GM18507 (cell line): ENCODE measurements at places on chromosomes 6 and 20.

- DNase-seq, result no peak
Measured at GRCh38 chr6:73943930-73944652, 248.1 kb downstream of the CD109 start.

GRCh38 chr6:103578115-103578514 is 1281.6 kb downstream of the HACE1 start:
- no peak for DNase-seq

DNA sequence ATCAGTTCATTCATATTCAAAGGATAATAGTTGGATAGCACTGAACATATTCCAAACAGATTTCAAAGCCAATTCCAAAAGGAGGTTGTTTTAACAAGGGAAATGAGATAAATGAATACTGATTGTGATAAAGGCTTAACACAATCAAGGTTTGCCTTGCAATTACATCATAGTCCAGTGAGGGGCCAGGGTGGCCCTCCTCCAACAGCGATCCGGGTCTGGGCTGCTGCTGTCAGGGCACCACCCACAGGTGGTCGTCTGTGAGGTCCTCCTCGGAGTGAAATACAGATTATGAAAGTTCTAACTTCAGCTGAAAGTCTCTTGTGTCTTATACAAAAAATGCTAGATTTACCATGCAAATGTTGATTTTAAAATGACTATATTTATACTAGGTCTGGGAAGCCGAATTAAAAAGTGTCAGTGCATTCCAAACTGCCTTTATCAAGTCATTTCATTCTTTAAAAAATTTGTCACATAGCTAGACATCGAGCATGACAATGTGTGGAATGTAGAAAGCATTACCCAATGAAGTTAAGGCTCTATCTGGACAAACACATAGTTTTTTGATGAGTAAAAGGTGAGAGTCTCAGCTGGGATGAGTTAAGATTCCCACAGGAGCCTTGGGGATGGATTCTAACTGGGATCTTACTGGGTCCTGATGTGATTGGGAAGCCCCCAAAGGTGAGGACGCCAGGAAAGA is 65.9 kb upstream of the SLC22A23 start:
- DNase-seq, result no peak

DNA sequence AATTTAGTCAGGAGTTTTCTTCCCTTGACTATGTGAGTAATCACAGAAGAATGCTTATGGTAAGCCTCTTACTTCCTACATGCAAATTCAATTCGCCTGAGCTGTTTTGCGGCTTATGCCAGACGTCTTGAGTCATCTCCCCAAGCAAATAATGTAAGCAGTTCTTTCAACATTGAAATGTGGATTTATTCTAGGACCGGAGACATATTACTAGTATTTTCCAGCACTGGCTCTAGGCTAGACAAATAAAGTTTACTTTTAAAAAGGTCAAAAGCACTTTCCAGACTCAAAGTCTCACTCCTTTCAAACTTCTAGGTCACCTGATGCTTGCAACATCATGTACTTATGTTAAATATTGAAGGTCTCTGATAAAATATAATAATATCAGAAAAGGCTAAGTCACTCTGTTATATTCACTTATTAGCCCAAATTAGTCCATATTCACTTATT is 38.1 kb upstream of the NOX3 start:
- peak; percentile 7 for DNase-seq

GRCh38 chr6:15948930-15949900 is 179.7 kb upstream of the MYLIP start:
- DNase-seq, result no peak

GRCh38 chr6:25197111-25197510 is 82.1 kb upstream of the CARMIL1 start:
- no peak for DNase-seq

GRCh38 chr6:137970368-137970767 is 103.3 kb downstream of the TNFAIP3 start:
- no peak for DNase-seq

DNA sequence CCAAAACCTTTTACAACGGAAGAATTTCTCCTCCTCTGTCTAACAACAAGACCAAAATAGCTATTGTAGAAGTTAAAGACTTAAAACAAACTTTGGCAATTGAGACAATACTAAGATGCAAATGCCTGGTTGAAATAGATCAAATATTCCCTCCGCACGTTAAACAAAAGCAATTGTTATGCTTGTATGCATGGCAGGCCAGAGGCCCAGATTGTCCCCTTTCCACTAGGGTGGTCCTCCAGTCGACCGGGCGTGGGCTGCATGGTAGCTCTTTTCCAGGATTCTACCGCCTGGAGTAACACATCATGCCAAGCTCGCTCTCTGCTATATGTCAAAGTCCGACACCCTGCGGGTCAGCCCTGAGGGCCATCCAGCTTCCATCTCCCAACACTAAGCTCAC is 234.7 kb downstream of the RNGTT start:
- no peak for DNase-seq

DNA sequence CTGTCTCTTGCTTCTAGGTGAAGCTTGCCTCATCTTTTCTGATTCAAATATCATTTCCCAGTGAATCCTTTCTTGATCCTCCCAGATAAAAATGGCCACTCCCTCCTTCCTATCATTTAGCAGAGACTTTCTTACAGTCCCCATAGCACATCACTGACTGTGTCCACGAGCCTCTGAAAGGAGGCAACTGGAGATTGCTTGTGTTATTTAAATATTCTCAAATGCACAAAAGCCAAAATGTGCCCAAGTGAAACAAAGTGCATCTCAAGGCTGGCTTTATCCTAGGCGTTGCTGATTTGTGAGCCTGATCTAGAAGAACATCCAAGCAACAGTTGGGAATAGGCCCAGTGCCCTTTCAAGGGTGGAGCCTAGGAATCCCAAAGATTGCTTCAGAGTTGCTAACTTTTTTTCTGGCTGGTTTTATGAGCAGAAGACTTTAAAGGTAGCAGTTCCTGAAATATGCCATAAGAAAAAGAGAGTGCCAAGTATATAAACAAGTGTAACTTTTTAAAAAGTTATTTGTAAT is 393.6 kb downstream of the CD83 start:
- DNase-seq, result no peak

DNA sequence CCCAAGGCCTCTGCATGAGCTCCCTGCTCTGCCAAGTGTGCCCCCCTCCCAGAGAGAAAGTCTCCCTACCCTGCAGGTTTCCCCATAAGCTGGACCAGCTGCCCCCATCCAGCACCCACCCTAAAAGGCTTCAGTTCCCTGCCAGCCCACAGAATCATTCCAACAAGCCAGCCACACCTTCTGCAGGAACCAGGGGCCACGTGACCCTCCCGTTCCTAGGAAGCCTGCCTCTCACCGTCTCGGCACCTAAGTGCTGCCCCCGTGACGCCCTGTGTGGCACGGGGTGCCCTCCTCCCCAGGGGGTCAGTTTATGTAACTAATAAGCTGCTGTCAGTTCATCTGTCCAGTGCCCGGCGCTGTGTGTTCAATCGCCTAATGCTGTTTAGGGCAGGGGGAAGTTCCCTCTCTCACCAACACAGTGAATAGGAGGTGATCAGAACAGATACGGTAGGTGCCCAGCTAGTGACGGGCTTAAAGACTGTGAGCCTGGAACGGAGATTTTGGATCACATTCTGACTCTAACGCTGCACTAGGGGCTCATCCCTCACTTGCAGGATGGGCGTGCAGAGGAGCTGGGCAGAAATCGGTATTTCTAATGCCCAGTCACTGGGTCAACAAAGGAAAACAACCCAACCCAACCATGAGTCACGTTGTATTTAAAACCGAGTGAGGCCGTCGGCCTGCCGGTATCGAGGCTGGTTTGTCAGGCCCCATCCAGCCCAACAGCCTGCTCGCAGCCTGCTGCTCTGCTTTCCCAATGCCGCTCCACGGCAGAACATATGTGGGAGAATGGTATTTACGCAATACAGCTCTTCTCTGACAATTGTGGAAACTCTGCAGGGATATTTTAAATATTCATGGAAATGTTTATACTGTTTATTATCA is 56.0 kb downstream of the RAMACL start:
- no peak for DNase-seq

GRCh38 chr20:14441201-14441600 is 103.8 kb upstream of the FLRT3 start:
- DNase-seq, result no peak

DNA sequence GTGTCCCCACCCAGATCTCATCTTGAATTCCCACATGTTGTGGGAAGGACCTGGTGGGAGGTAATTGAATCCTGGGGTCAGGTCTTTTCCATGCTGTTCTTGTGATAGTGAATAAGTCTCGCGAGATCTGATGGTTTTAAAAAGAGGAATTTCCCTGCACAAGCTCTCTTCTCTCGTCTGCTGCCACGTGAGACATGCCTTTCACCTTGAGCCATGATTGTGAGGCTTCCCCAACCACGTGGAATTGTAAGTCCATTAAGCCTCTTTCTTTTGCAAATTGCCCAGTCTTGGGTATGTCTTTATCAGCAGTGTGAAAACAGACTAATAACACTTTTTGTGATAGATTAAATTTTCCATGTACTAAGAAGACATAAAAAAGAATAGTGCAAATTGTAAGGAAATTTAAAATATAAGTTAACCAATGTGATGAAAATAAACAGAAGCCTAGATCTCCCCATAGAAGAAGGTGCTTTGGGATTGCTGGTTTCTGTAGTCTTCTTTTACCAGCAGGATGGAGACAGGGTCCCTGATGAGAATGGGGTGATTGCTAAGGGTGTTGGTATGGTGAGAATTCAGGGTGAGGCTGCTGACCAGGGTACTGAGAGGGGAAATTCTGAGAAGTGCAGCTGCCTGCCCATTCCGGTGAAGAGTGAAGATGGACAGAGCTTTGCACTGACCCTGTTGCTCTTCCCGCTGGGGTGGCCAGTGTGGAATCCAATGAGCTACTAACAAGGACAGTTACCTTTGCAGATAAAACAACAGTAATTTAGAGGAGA is 50.7 kb downstream of the BMP2 start:
- DNase-seq, result no peak

- no peak for DNase-seq
Measured at GRCh38 chr6:45685076-45685475, 307.3 kb upstream of the SUPT3H start.

DNA sequence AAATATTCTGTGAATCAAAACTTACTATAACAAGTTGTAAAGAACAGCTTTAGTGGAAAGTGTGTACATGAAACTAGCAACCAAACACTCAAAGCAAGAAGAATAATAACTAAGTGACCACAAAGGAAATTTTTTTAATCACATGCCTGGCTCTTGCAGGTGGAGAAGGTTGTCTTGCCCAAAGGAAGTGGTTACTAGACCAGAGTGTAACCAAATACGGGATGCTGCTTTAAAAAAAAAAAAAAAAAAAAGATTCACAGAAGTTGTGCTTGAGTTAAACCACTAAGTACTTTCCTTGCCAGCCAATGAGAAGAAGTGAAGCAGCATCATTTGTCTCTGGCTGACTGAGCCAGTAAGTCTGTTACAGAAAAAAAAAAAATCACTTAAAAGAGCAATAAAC is 19.1 kb upstream of the HLA-DQB1 start:
- peak; percentile 30 for DNase-seq

DNA sequence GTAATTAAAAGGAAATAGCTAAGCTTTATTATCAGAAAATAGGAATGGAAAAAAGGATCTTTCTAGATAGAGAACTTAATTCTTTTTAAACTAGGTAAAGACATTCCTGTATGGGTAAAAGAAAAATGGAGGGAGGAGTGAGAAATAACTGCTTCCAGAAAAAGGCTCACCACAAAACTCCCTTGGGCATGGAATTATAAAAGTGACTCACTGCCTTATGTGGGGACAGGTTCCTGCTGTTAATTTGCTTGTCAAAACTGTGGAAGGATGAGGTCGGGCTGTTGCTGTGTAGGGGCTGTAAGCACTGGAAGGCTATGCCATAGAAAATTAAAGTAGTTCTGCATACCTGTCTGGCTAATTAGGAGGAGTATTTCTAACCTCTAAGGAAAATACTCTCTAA is 158.7 kb downstream of the UBE3D start:
- no peak for DNase-seq

GRCh38 chr20:31260326-31260932 is 3.0 kb downstream of the DEFB115 start:
- no peak for DNase-seq

- no peak for DNase-seq
Measured at GRCh38 chr6:166611631-166612030, 15.4 kb downstream of the RPS6KA2 start.

DNA sequence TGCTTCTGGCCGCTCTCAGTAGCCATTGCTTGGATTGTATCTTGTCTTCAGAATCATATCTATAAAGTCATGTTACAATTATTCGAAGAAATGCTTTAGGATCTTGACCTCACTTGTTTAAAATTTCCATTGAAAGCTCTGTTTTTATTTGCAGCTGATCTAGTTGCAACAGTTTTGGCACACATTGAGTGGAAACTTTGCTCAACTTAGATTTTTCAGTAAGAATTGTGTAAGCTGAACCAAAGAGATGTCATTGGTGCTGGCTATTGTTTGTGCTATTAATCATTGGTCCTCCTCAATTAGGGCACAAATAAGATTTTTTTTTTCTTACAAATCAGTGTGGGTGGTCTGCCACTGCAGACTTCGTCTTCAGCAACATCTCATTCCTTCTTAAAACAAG is 649.2 kb downstream of the MMUT start:
- DNase-seq, result no peak

DNA sequence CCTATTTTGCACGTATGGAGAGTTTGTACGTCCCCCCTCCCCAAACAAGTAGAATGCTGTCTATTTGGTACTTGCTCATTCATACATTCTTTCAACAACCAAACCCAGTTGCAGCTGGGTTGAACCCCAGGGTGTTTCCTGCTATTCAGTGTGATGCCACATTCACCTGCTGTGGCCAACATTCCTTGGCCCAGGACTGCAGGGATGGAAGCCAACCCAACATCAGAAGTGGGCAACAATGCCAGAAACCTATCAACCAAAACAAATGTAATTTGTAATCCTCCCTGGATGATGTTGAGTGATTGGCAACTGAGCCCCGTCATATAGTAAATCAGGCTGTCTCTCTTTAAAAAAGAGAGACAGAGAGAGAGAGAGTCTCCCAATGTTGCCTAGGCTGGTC is 8.9 kb downstream of the NT5E start:
- no peak for DNase-seq

GRCh38 chr6:100479179-100480035 is 14.7 kb upstream of the SIM1 start:
- no peak for DNase-seq

GRCh38 chr6:146587459-146587858 is 11.3 kb upstream of the ADGB start:
- no peak for DNase-seq

DNA sequence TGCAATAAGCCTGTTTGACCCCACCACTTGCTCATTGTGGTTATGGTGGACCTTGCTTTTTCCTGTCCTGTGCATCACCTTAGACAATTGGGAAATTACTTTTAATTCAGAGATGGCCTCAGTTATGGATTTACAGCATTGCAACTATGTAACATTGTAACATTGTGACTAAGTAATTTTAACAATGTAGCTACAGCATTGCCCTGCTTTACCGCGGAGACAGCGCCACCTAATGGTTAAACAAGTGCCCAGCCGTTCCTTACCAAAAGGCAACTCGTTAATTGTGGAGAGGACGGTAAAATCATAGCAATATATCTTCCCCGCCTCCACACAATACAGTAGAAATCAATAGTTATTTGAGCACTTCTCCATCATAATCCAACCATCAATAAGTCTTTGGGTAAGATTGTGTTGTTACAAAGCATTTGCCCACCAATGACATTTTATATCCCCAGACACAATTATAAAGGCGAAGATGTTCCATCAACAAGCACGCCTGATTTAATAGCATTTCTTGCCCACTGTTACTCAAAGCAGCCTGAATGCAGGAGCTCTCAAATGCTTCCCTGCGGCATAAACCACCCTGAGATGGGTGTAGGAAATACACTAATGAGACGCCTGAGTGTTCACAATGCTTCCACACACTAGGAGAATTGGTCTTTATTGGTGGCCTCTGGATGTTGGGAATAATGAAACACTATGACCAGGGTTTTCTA is 93.7 kb downstream of the PROKR2 start:
- peak; percentile 30 for DNase-seq

GRCh38 chr20:32391003-32391402 is 32.9 kb downstream of the ASXL1 start:
- no peak for DNase-seq
